Panc1 (cell line): ENCODE measurements at places on chromosomes 11 and 22.
A peak's percentile ranks its signal among the peaks of the same experiment; 100 is the strongest.

DNA sequence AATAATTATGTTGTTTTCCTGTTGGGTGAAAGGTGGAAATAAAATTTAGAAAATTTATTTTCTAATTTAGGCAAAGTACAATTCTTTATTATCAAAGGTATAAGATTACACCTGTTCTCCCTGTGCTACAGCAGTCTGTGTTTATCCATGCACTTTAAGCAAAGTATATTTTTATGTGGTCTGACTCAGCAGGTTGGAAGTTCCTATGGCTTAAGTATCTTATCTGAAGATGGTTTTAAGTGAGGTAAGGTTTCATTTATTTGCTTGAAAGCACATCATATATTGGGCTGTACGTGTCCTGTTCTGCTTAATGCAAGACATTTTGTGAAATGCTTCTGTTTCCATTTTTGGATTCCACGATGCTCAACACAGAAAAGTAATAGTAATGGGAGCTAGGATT, 14.6 kb downstream of the PPME1 start:
- DNase-seq = no peak

DNA sequence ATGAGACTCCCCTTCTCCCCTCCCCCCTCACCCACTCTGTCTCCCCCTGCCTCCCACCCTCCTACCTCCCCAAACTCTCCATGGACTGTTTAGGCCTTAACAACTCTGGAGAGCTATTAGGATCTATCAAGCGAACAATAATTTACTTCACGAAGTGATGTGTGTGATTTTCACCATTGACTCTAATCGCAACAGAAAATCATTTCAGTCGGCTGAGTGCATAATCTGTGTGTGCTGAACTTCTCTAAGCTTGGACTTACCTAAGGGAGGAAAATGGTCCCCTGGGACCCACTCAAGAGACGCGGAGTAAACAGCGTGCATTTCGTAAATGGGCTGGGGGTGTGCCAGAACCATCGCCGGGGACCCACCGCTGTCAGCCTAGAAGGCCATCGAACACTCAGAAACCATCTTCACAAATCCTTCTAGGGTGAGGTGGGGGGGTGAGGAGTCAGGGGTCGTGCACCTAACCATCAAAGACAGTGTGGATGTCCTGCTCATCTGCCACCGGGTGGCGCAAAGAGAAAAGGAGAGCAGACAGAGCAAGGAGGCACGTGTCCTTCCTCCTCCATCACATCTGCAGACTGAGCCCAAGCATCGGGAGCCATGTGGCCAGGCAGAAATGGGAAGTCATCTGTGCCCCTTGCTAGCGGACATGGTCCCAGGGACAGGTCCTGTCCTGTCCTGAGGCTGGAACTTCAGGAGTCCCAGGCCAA, 62.1 kb upstream of the NUP50 start:
- no peak for DNase-seq

GRCh38 chr11:62108017-62108750, 15.6 kb upstream of the INCENP start:
- DNase-seq = peak; percentile 52

DNA sequence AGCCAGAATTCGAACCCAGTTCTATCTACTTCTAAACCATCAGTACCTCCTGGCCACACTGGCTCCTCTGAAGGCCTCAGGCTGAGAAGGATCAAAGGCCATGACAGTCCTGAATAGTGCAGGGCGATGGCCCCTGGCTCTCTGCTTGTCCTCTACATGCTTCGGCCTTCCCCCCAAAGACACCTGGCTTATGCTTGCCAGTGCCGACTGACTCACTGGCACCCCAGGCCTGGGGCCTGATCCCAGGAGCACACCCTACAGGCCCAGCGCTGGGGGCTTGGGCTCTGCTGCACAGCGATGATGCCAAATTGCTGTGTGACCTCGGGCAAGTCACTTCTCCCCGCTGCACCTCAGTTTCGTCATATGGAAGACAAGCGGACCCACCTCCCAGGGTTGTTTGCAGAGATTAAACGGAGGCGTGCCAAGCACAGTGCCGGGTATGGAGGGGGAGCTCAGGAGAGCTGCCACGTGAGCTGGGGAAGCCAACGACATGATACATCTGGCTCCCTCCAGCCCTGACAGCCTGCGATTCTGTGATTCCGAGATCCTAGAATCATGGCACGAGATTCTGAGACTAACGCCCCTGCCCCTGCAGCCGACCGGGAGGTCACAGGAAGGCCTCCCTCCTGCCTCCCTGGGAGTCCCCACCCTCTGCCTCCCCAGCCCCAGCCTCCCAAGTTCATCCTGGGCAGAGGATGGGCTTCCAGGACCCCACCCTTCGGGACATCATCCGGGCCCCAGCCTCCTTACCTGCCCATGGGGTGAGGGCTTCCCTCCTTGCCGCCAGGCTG, 1.0 kb downstream of the SSTR3 start:
- no peak for DNase-seq

DNA sequence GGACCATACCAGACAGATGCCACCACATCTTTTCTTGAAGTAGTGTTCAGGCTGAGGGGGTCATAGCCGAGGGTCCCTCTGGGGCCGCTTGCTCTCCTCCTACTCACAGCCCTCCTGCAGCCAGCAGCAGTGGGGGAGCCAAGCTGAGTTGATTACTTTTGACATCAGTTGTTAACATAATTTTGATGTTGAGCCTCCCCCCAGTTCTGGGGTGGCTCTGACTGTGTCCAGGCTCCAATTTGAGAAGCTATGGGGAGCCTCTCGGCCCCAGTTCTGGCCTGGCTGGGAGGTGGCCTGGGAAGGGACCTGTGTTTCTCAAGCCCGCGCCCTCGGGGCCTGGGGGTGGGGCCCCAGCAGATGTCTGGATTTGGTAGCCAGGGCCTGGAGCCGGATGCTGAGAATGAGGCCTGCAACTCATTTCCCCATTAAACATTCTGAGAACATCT, 47.9 kb downstream of the KCNQ1OT1 start:
- no peak for DNase-seq

GRCh38 chr11:77178150-77178549, 50.1 kb downstream of the MYO7A start:
- DNase-seq = no peak

DNA sequence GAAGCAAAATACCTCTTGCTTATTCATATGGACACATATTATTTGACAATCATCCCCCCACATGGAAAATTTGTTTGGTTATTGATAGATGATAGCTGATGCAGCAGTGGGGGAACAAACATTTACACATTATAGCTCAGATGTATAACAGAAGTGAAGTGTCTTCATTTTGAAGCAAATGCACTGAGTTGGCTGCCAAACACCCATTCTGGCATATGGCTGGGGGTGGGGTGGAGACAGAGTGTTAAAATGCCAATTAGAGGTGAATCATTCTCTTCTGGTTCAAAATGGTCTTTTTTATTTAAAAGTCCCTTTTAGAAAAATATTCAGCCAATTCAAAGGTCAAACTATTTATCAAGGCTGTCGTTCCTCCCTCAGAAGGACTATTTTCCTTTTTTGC, 157.3 kb upstream of the TRPC6 start:
- DNase-seq = no peak

DNA sequence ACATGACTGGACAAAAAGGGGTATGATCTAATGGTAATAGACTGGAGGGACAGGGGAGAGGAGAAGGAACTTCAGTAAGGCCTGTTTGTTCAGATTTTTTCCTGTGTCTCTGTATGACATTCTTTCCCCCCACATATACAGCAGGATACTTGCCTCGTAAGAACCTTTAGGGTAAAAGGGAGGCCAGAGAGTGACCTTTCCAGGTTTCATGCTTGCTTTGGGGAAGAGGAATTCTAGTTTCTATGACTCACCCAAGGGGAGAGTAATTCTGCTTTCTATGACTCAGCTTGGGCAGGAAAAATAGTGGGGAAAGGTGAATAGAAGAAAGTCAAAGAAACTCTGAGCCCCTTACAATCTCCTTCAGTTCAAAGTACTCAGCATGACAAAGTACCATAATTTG, 457.0 kb downstream of the DLG2 start:
- no peak for DNase-seq

GRCh38 chr22:45162531-45162930, 1.2 kb upstream of the NUP50 start:
- DNase-seq = no peak

DNA sequence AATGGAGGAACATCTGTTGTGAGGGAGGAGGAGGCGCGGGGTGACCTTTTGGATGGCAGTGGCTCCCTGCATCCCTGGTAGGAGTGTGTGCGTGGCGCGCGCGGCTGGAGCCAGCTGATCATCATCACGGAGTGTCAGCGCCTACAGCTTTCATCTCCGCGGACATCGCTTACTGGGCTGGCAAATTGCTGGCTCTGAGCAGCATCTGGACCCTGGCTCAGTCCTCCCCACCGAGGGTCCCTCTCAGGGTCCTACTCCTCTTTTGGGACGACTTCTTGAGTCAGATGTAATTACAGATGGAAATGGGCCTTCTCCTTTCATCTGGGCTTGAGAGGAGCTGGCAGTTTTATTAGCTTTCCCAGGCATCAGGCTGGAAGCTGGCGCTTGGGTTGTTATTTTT, 85.3 kb downstream of the CACNA1I start:
- DNase-seq = no peak

DNA sequence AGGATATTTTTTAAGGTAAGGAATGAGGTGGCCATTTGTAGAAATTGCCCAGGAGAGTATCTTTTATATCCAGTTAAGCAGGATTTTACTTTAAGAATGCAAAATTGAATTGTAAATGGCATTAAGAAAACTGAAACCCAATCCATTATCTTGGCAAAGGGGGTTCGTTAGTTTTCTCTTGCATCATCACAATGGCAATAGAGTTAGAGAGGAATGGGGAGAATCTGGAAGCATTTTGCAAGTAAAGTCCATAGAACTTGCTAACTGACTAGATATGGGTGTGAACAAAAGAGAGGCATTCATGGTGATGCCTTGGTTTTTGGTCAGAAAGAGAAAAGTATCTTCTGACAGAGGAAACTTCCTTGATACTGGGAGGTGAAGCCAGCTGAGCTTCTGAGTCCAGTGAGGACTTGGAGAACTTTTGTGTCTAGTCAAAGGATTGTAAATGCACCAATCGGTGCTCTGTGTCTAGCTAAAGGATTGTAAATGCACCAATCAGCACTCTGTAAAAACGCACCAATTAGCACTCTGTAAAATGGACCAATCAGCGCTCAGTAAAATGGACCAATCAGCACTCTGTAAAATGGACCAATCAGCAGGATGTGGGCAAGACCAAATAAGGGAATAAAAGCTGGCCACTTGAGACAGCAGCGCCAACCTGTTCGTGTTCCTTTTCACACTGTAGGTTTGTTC, 3.6 kb upstream of the CCDC117 start:
- DNase-seq = no peak

GRCh38 chr11:111637885-111638284, 35.6 kb downstream of the SIK2 start:
- DNase-seq = no peak

DNA sequence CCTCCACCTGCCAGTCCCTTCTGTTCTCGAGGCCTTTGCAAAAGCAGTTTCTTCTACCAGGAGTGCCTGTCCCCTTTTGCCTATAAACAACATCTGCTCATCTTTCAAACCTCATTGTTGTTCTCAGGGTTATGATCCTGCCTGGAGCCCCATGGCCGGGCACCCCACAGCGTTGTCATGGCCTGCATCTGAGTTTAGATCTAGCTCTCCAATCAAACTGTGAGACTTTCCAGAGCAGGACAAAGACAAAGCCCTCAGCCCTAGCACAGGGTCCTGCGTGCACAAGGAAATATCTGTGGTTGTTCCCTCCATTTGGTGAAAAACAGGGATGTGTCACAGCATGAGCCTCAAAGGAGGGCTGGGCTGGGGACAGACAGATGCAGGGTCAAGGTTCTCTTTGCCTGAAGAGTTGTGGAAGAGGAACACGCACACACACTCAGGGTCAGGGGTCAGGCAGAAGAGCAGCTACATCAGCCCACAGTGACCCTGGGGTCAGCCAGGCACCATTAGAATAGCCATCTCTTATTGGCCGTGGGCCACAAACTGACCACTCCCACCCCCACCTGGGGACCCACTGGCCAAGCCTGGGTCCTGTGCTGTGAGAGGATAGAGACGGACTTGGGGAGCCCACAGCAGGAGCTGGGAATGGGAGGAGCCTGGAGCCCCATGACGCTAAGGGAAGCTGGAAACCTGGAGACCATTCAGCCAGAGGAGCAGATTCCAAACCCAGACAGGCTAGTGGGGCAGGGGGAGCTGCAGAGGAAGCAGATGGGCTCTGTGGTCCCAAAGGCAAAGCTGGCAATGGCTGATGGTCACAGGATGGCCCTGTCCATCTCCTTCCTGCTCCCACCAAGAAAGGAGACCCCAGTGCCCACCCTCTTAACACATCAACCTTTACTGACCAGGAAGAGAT, 99.4 kb downstream of the PDE2A start:
- DNase-seq = no peak

DNA sequence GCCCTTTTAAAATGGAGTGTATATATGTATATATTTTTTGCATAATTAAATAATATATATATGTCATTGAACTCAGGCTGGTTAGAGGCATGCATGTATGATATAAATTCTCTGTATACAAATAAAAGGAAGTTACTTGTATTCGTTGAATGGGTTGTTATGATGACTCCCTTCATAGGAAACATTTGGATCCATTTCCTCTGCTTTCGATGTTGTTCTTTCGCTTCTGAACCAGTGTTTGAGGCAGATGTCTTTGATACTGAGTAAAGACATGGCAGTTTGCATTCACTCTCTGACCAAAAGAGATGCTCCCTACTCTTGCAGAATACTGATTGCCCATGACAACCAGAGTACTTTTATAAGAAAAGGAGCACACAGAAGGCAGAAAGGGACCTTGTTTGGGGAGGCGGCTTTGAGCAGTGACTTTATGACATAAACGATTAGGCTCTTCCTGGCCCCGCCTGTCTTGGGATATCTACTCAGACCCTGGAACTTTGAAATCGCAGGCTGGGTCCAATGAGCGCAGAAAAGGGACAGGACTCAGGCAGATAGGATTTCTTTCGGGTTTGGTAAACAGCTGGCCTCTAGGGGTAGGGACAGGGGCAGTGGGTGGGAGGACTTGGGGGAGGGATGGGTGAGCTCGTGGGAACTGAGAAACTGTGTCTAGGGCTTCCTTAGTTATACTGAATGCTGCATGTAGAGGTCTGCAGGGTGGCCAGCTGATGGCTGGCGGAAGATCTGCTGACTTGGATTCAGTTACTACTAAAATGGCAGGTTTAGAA, 23.2 kb downstream of the TIMP3 start:
- DNase-seq = no peak

DNA sequence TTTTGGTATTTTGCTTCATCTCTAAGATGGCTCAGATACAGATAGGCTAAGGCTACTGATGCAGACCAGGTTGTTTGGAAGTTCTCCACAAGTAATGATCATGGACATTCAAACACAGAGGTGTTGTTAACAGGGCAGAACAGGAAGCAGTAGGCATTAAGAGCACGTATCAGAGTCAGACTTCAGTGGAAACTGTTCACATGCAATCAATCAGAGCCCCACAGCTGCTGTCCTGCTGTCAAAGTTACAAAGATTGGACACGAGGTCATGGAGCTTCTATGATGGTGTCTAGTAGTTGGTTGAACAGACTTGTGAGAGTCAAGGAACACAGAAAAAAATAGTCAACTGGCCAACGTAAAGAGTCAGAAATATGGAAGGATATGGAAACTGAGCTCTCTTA, 19.8 kb downstream of the OR10D3 start:
- no peak for DNase-seq

- no peak for DNase-seq
These were observed 55.3 kb downstream of the GRAMD4 start for GRCh38 chr22:46675479-46675878.
